ENCODE measurements at places on chromosomes 5 and 9.

GRCh38 chr9:3977614-3978112 lies 322.2 kb downstream of the GLIS3 start:
- DNase-seq: no peak

GRCh38 chr5:159058716-159059636 lies 40.7 kb downstream of the EBF1 start:
- no peak for DNase-seq

DNA sequence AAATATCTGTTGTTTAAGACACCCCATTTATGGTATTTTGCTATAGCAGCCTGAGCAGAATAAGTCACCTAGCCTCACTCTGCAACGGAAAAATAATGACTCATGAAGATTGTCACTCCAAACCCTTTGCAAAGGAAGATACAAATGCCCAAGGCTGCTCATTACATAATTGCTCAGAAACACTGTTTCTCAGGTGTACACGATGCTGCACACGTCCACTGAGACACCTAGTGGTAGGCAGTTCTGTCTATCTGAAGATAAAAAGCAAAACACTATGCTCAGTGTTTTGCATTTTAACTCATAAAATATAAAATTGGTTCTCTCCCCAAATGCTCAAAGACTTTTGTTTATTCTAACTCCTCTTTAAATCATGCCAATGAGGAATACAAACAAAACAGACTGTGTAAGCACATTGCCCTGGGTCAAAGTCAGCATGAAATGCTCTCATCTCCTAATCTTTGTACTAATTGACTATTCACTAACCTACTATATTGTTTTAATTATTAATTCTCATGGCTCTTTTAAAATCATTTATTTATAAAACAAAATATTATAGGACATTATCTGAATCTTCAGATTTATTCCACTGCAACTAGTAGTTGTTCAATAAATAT lies 7.7 kb upstream of the TSLP start:
- no peak for DNase-seq

GRCh38 chr5:163489055-163489744 lies 16.2 kb upstream of the MAT2B start:
- no peak for DNase-seq

DNA sequence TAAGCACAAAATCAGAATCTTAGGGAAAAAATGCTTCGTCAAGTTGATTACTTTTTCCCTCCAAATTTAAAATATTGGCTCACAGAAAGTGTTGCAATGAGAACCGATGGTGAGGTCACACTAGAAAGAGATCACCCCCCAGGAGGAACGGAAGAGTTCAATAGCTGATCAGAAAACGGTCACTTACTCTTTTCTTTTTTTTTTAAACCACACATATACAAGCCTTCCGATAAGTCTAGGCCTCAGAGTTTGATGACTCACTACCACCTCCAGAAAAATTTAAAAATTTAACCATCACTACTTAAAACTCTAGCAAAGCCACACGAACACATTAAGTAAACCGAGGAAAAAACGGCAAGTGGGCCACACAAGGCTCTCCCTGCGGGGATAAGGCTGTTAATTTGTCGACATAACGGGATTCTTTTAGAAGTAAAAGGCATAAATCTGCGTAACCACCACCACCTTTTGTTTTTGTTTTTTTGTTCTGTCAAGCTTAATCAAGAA lies 1.2 kb downstream of the SURF4 start:
- no peak for DNase-seq

DNA sequence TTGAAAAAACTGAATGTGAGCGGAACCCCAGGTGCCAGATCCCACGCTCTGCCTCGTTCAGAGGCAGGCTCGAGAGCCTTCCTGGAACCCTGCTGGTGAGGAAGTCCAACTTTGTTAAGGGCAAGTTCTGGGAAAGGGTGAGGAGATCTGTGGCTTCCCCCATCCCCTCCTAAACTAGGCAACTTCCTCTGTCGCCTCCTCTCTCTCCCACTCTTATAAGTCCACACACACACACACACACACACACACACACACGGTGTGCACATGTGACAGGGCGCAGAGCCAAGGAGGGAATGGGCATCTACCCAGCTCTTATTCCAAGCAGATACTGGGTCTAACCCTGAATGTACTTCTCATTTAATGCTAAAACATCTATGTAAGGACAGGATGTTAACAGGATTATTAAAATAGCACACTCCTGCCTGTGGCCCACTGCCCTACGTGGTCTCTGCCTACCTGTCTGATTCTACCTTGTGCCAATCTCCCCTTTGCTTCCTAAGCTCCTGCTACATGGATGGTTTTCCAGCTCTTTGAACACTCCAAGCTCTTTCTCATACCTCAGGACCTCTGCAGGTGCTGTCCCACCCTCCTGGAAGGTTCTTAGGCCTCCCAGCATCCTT lies 72.4 kb upstream of the FBXW11 start:
- DNase-seq: no peak

- no peak for DNase-seq
Measured at GRCh38 chr9:77177894-77178794, 810 bp downstream of the VPS13A start.

- DNase-seq: peak; percentile 18
Measured at GRCh38 chr9:108844856-108845255, 10.9 kb downstream of the ACTL7B start.

GRCh38 chr5:54524704-54525103 lies 7.1 kb downstream of the SNX18 start:
- DNase-seq: no peak

DNA sequence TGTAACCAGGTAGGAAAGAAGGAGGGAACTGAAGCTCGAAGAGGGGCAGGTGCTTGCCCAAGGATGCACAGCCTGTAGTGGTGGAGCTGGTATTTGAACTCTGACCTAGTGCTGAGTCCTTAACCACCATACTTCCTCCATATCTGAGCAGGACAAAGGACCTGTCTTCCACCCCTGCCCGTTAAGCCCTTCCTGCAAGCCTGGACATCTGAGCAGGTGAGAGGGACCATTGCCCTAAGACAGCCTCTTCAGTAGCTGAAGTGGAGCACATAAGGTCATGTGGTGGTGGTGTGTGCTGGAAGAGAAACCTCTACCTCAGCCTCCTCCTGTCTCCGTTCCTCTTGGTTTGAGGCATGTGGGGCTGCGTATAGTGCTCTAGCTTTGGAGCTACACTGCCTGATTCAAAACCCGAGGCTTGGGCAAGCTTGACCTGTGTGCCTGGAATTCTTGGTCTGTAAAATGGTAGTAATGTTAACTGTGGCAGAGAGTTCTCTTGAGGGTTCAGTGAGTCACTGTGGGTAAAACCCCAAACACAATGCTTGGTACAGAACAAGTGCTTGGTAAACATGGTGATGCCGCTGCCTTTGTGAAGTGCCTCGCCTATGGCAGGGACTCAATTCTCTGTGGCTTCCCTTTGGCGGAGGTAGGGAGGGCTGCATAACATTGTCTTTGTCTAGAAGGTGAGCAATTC lies 7.4 kb downstream of the GALNT10 start:
- peak; percentile 77 for DNase-seq

GRCh38 chr5:172715421-172715780 lies 55.6 kb downstream of the DUSP1 start:
- no peak for DNase-seq

DNA sequence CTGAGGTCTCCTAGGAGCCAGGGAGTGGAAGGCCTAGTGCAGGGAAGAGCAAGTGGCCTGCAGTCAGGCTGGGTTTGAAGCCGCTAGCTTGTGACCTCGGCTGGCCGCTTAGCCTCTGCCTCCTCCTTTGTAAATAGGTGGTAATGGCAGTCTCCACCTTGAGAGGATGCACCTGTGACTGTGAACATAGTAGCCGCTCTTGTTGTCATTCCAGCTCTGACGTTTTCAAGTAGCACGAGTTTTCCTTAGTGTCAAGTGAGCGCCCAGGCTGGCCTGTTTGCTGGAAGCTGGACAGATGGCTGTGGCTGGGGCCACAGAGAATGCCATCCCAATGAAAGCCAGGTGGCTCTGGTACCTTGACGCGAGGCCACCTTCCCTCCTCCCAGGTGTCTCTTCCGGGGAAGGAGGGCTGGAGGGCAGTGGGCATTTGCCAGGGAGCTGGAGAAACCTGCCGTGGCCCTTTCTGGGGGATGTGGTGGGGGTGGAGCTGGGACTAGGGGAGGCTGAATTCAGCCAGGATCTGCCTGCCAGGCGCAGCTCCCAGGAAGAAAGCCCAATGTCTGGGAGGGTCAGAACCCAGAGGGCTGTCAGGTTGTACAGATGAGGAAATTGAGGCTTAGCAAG lies 2.5 kb downstream of the ASS1 start:
- no peak for DNase-seq

DNA sequence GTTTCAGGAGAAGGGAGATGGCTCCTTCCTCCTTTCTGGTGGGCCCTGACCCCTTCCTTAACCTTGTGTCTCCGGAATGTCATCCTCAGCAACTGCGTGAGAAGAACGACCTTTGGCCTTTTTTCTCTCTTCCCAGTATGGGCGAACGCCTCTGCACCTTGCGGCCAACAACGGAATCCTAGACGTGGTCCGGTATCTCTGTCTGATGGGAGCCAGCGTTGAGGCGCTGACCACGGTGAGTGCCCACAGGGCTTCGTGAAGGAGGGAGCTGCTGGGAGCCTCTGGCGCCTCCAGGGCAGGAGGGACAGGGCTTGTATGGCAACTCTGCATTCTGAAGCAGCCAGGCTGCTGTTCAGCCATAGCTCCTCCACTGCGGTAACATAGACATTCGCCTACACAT lies 68.0 kb upstream of the CTSL start:
- no peak for DNase-seq

GRCh38 chr9:124213396-124213795 lies 44.4 kb upstream of the NEK6 start:
- DNase-seq: no peak

DNA sequence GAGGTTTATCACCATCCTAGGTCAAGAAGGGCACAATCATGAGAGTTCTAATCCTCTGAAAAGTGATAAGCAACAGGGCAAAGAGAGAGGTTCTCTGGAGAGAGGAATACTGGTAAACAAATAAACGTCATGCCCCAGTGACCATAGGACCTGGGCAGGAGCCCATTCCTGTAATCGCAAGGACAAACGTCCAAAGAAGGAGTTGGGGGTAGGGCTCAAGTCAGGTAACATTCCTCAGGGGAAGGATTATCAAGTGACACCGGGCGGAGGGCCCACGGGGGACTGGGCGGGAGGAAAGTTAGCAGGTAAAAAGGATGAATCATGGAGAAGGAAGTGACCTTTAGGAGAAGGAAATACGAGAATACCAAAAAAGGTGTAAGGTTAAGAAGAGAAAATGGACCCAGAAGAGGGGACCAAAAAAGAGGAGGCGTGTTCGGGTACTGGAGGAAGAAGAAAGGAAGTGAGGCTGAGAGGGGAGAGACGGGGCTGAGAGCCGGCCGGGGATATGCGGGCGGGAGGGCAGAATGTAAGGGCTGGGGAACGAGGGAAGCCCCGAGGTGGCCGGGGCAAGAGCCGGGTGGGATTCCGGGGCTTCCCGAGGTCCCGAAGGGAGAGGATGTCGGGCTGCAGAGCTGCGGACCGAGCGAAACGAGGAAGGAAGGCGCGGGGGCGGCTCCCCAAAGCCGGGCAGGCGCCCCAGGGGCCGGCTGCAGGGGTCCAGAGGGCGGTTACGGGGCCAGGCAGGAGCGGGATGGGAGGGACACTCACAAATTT lies 583 bp downstream of the DIAPH1 start:
- DNase-seq: no peak

DNA sequence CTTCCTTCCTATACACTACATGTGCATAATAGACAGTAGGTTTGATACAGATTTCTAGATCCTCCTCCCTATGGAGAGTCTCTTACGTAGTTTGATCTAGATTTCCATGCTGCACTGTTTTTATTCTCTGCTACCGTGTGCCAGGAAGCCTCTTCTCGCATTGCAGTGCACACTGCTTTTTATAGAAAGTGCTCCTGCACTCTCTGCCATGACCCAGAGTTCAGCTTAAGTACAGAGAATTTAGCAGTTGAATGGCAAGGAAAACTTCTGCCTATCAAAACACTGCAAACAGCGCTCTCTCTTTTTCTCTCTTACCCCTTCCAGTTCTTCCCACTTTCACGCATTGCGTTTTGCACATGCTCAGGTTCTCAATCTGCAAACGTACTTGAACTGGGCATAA lies 187.4 kb downstream of the ARHGAP26 start:
- DNase-seq: no peak

DNA sequence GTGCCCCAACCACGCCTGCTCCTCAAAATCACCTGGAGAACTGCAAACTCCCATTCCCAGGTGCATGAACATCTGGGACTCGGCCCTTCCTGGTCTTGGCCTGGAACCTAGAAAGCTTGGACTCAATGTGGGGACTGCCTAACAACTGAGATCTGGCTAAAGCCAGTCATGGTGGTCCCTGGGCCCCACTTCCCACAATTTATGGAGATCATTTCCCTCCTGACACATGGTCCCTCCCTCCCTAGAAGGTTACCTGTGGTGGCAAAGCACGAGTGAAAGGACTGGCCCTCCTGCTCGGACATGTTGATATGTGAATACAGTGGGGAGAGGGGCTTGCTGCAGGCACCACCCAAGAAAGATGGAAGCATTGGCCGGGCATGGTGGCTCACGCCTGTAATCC lies 18.8 kb downstream of the BICD2 start:
- DNase-seq: no peak

DNA sequence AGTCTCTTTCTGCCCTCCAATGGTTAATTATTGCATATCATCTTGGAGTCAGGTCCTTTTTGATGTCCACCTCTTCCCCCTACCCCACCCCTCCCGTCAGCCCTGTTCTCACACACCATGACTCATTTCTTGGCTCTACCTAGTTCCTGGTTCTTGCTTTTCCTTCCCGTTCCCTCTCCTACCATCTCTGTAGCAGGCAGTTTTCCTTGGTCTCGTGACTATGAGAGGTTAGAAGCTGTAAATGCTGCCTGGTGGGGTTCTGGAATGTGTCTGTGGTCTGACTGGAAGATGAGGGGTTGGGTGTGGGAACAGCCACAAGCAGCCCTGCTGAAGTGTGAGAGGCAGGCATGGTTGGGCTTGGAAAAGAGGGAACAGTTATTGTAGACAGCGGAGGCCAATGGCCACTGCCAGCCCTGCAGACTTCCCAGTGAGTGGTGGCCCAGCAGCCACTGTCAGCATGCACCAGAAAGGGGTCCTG lies 18.2 kb downstream of the SLC22A5 start:
- DNase-seq: peak; percentile 21

- DNase-seq: no peak
Measured at GRCh38 chr5:158639881-158640592, 459.7 kb downstream of the EBF1 start.

- DNase-seq: no peak
Measured at GRCh38 chr5:160802592-160802991, 49.4 kb downstream of the ATP10B start.

- DNase-seq: no peak
Measured at GRCh38 chr5:143147902-143148301, 255.6 kb downstream of the NR3C1 start.

Data from NCI-H187 (cell line).